ENCODE measurements at places on chromosomes 1 and 21.

- DNase-seq: no peak
Measured at GRCh38 chr1:178273707-178274410, 180.0 kb downstream of the RASAL2 start.

GRCh38 chr1:21511579-21512522, 2.6 kb downstream of the ALPL start:
- no peak for DNase-seq

DNA sequence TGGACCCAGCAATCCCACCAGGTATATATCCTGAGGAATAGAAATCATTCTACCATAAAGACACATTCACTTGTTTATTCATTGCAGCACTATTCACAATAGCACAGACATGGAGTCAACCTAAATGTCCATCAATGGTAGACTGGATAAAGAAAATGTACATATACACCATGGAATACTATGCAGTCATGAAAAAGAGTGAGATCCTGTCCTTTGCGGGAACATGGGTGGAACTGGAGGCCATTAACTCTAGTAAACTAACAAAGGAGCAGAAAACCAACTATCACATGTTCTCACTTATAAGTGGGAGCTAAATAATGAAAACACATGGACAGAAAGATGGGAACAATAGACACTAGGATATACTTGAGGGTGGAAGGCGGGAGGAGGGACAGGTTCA, 36.1 kb upstream of the PRKACB start:
- DNase-seq: no peak

GRCh38 chr1:23756676-23757075, 13.4 kb downstream of the ELOA start:
- DNase-seq: no peak

- DNase-seq: no peak
Measured at GRCh38 chr1:99503276-99503747, 142.6 kb upstream of the PALMD start.

GRCh38 chr1:65062339-65062738, 85.7 kb upstream of the AK4 start:
- DNase-seq: no peak

- DNase-seq: no peak
Measured at GRCh38 chr1:88239205-88239604, 444.9 kb upstream of the PKN2 start.

DNA sequence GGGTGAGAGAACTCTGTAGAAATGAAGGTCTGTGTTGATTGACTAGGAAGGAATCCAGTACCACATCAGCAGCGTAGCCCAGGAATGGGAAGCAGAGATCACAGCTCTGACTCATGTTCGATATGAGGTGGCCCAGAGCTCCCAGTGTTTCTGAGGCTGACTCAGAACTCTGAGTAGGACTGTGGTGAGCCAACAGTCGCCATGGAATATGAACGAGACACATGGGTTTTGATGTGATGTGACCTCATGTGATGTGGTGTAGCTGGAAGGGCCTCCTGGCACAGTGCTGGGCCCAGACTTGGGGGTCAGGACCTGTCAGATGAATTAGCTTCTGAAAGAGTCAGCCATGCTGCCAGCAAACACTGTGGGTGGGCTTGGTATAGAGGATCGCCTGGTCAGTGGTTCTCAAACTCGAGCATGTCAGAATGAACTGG, 237.0 kb downstream of the MRPL39 start:
- no peak for DNase-seq

GRCh38 chr1:159562680-159563079, 24.9 kb upstream of the APCS start:
- DNase-seq: no peak

GRCh38 chr1:194161591-194161990, 975.2 kb upstream of the B3GALT2 start:
- no peak for DNase-seq

DNA sequence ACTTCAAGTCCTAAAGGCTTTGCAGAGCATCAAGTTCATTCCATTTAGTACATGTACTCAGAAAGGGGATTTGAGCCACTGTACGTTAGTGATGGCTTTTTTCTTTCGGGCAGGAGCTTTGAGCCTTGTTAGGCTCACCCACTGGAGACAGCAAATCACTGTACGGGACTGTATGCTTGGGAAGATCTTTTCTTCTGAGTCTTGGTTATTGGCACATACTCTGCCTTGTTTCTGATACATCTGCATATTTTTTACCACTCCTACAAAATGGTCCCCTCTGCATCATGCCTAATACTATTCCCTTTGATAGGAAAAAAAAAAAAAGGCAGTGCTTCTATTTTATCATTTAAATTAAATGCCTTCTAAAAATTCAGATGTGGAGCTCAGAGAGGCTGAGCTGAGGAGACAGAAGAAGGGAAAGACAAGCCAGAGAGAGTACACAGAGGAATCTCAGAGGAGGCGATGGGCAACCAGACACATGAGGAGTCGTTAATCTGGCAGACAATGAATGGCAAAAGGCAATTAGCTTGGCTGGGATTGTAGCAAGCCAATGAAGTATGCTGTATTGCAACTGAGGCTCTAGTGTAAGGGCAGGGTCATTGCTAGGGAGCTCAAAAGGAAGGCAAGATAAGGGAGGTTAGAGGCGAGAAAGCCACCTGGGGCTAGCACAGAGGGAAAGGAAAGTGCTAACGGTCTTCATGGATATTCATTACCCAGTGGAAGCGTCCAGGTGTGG, 39.4 kb downstream of the PHC2 start:
- DNase-seq: no peak

- DNase-seq: no peak
Measured at GRCh38 chr1:242556759-242557158, 32.3 kb upstream of the PLD5 start.

DNA sequence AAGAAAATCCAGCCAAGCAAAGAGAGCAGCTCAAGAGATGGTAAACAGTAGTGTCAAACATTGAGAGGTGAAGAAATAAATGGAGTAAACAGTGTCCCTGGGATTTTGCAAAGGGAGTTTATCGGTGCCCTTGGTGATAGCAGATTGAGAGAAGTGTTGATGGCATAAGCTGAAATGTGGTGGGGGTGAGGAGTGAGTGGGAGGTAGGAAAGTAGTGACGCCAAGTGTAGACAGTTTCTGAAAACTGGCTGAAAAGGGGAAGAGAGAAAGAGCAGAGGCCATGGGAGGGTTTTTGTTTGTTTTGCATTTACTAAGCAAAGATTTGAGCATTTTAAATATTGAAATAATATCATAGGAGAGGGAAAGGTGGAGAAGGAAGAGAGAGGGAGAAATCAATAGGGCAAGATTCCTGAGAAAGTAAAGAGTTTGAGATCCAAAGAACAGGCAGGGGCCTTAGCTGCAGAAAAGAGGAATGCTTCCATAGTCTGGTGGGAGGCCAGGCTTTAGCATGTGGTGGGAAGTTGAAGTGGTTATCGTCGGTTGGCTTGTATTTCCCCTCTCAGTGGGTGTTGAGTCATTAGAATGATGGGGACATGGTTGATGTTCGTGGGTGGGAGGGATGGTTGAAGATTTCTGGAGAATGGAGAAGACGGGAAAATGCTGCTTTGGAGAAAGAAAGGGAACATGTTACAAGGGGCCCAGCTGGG, 26.8 kb upstream of the RASAL2 start:
- DNase-seq: no peak

GRCh38 chr1:204513117-204513716, 3.0 kb upstream of the MDM4 start:
- no peak for DNase-seq

DNA sequence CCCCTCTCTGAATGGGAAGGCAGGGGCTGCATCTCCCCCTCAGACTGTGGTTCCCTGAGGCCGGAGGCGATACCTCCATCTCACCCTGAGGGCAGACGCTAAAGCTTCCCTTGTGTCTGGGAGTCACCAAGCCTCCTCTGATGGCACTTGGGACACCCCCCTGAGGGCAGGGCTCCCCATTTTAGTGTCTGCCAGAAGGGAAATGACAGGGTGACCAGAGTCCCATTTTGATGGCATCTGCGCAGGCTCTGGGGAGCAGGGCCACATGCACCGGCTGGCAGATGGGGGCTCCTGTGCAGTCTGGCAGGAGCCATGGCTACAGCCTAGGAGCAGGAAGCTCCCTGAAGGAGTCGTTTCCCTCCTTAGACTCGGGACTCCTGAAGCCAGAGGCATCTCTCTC, 1.7 kb downstream of the S100A2 start:
- no peak for DNase-seq

All from cortex of kidney (tissue), 1 donor.